ENCODE measurements at places on chromosomes 4 and X. TPM values are rescaled to one million over a fixed set of nuclear protein-coding genes. Genes with fewer than 3 reads are reported as not detected.

Gene LRCH2
- 0.06 TPM for total RNA-seq

Gene NWD2
- total RNA-seq, result not detected

Gene GNL3L
- 55.7 TPM for total RNA-seq

Gene HS3ST1
- 4.6 TPM for total RNA-seq

Gene EDA2R
- total RNA-seq, result 32.2 TPM

Gene ERCC6L
- 7.1 TPM for total RNA-seq

Gene MGAT4D
- not detected for total RNA-seq

Gene TRIM60
- total RNA-seq, result not detected

Gene GRK4
- total RNA-seq, result 1.3 TPM

GRCh38 chr4:71732706-71733105 lies 51.2 kb downstream of the GC start:
- no peak for DNase-seq

- DNase-seq, result no peak
Observed at GRCh38 chrX:149003863-149004660, 501.0 kb downstream of the IDS start.

DNA sequence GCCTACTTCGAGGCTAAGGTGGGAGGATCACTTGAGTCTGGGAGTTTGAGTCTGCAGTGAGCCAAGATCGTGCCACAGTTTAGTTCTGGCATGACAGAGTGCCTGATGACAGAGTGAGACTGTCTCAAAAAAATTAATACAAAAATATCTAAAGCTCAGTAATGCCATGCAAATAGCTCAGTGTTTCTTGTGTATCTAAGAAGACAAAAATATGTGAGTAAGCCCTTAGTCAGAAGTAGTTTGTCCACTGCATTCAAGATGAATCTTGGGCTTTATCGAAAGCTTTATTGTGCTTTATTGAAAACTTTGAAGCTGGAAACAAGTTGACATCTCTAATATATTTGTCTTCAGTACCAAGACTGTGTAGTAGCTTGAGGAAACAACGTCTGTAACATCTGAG lies 115.9 kb downstream of the GPAT3 start:
- DNase-seq, result no peak

DNA sequence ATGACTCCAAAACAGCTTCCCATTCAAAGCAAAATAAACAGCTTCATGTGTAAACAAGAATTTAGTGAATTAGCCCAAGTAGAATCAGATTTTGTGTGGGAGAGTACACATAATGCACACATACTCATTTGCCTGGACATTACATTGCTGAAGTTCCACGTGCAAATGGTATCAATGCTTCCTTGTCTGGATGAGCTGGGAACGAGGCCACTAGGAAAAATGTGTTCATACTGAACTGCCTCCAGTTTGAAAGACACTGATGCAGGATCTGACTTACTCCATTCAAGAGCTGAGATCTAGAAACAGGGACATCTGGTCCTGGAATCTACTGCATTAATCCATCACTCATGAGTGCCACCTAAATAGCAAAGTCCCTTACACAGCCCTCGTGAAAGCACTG lies 228.0 kb downstream of the APBB2 start:
- no peak for DNase-seq

DNA sequence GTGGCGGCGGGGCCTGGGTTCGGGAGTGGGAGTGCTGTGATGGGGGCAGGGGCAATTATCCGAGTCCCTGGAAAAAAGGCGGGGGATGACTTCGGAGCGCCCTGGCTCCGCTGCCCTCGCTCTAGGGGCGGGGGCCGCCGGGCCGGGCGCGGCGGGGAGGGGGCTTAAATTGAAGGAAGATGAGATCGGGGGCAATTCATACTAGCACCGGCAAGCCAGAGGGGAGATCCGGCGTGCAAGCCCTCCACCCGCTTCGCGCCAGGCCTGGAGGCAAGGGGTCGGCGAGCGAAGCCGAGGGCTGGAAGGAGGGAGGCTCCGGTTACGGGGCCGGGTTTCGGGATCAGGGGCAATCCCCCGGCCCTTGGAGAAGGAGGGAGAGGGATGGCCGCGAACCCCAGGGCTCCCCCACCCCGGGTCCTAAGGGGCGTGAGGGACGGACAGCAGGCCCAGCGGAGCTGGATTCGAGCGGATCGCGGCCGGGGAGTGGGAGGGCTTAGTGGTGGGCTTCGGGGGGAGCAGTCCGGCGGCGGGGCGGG lies 1.2 kb downstream of the BCORL1 start:
- DNase-seq, result no peak

- DNase-seq, result peak; percentile 41
Observed at GRCh38 chrX:69133921-69134542, 31.2 kb downstream of the PJA1 start.

GRCh38 chr4:88054901-88055300 lies 47.5 kb downstream of the PKD2 start:
- DNase-seq, result peak; percentile 52

DNA sequence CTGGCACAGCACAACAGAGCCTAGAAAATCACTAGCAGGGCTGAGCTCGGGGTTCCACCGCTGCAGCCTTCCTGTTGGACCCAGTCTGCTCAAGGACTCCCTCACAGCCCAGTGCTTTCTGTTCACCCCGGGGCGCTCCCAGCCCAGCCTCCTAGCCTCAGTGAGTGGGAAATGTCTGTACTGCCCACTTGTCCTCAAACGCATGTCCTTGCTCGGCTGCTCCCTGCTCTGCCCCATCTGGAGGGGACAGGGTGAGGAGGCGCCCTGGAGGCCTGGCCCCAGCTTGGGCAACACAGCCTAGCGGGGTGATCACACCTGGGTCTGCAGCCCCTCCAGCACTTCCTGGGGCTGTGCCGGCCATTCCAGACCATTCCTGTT lies 11.9 kb upstream of the CCNQ start:
- DNase-seq, result no peak

- no peak for DNase-seq
Observed at GRCh38 chr4:165477799-165478198, 99.0 kb downstream of the CPE start.

DNA sequence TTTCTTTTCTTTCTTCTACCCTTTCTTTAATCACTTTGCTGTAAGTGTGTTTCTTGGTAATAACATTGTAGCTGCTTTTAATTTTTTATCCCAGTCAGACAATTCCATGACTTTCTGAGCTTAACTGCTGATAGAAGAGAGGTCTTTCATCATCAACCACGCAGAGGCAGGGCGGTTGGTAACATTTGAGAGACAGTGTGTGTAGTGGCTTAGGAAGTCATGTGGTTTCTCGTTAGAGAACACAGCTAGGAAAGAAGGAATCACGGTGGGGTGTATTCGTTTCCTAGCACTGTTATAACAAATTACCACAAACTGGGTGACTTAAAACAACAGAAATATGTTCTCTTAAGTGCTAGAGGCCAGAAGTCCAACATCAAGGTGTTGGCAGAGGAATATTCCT lies 11.5 kb downstream of the PRPS2 start:
- no peak for DNase-seq

- DNase-seq, result no peak
Observed at GRCh38 chr4:2489081-2489805, 20.3 kb downstream of the RNF4 start.

GRCh38 chr4:185411849-185412248 lies 13.9 kb downstream of the UFSP2 start:
- no peak for DNase-seq

GRCh38 chr4:168826620-168827019 lies 183.4 kb downstream of the CBR4 start:
- no peak for DNase-seq

- no peak for DNase-seq
Observed at GRCh38 chrX:109533005-109533404, 3.6 kb upstream of the NXT2 start.

- no peak for DNase-seq
Observed at GRCh38 chrX:13387666-13388494, 68.0 kb upstream of the ATXN3L start.

- DNase-seq, result no peak
Observed at GRCh38 chrX:86148594-86148993, 343 bp downstream of the DACH2 start.

GRCh38 chrX:130264573-130264972 lies 4.1 kb downstream of the ZNF280C start:
- no peak for DNase-seq

DNA sequence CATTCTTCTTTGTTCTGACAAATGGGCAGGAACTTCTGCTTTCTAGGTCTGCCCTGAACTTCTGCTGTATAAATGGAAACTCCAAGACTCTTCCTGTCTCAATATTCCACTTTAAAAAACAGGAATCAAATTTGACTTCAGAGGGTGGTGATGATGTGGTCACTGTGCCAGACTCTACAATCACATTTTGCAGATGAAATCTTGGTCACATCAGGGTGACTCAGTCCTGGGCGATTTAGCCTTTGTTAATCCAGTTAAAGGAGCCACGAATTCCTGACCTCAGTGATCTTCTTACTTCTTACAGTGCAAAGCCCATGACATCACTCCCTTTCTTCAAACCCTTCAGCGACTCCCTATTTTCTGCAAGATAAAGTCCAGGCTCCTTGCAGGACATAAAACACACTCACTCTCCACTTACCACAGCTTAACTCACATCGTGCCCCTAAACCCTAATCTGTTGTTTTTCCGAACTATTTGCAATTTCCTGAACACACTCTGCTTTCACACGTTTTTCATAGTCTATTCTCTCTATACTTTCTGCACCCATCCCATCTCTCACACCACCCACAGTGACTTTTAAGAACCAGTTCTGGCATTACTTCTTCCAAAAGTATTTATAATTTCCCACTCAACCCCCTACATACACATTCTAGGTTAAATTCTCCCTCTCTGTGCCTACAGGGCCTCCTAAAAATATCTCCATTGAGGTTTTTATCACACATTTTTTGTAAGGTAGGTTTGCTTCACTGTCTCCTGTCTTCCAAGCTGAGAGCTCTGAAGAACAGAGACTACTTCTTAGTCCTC lies 11.1 kb downstream of the GASK1B start:
- DNase-seq, result peak; percentile 84

DNA sequence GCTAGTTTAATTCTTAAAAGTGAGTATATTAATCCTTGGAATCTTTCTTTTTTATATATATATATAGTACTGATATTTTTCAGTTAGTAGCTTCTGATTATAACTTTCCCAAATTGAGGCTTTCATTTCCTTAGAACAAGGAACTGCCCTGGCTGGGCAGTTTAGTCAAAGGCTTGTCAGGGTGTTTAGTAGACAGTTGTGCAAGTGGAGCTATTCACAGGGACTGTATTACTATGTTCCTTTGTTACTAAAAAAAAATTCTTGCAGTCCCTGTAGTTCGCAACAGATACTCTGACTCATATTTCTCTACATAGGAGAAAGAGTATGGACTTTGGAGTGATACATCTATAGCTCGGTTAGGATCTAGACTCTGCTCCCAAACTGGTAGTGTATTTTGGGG lies 20.8 kb downstream of the USO1 start:
- no peak for DNase-seq

DNA sequence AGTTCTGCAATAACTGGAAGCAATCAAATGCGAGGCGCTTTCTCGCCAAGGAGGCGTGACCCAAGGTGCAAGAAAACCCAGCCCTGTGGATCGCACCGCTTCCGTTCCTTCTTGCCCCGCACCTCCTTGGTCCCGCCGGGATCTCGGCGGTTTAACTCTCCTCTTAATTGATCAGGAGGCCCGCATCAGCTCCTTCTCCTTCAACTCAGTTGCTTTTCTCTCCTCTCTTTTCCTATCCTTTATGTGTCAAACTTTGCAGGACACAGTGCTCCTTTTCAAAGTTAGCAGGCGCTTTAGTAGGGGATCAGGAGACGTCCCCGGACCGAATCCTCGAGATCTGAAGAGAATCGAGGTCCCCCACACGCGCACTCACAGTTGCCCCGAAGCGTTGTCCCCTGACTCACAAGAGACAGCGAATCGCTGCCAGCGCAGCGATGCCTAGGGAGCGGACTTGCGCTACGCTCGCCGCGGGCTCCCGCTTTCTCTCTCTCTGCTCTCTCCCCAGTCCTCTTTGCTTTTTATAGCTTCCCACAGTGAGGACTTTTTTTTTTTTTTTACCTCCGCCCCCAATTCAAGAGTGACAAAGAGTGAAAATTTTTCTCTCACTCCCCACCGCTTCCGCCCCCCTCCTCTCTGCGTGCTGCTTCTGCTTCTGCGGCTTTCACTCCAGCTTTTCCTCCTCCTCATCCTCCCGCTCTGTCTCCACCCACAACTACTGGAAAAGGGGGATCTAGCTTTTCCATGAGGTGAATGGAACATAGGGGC lies at the start of gene DKK2:
Gene DKK2, minus strand, starts transcription at position 495 of the 765 bp plus-strand sequence. CDS start 722 bp downstream, outside the sequence.
- no peak for DNase-seq

- no peak for DNase-seq
Observed at GRCh38 chr4:148445071-148445859, 3.1 kb upstream of the NR3C2 start.

DNA sequence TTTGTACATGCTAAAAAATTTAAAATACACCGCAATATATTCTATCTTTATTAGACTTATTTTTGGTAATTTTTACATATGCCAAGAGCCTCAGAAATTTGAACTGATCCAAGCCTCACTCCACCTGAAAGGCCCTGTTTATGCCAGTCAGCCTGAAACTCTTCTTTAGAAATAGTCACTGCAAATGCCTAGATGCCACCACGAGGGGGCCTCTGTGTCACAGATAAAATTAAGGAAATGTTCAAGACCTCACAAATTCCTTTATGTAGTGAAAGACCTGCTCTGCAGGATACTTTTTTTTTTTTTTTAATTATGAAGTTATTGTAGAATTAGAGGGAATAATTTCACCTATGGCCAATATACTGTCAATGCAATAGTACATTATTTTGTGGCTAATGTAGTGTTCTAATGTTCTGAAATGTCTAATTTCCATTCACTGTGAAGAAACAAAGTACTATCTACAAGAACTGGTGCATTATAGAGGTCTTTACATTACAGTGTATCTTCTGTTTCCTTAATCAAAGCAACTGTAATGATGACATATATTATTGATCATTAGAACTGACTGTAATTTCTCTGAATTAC lies 69.8 kb downstream of the DTHD1 start:
- peak; percentile 60 for DNase-seq

GRCh38 chr4:174613979-174614378 lies 91.7 kb upstream of the HPGD start:
- no peak for DNase-seq

GRCh38 chr4:38570647-38571276 lies 93.2 kb upstream of the KLF3 start:
- DNase-seq, result no peak

All from NCI-H460 (cell line).